ENCODE measurements at places on chromosomes 2 and 18. TPM values are rescaled to one million over a fixed set of nuclear protein-coding genes. Genes with fewer than 3 reads are reported as not detected.

DNA sequence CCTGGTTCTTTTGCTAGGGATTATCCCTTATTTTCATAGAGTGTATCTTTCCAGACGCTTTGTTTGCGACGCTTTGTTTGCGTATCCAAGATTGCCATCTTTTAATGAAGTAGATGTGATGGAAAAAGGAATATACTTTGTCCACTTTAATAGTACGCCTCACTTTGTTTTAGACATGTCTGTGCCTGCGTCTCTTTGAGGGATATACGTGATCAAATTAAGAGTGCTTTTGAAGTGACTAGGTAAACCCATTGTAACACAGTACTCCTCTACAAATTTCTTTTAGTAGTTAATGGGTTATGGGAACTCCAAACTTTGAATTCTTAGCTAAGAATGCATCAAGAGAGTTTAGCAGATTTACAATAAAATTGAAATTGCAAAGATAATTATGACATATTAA lies 27.9 kb downstream of the ACSL3 start:
- DNase-seq: no peak

GRCh38 chr2:23404426-23404825 lies 19.4 kb downstream of the KLHL29 start:
- DNase-seq: no peak

DNA sequence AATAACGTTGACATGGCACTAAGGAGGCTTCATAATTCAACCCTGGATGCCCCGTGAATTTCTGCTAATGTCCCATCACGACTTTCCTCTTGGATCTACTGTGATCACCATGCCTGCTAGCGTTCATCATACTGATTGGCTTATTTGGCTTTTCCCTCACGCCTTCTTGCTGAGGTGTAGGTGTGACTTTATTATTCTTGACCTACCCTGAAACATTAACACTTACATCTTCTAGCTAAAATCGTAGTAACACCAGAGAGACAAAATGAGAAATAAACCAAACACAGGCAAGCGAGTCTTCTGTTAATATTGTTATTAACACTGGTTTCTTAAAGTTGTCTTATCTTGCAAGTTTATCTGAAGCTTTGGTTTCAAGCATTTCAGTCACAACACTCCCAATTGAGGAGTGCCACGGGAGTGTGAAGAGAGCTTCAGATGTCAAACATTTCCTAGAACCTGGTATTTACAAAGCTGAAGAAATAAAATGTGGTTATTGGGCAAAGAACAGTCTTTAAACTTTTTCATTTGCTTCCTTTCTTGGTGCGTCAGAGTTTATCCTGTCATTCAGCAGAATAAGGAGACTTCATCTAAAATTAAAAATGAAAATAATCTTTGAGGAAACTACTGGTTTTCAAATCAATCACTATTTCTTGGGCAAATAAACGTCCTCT lies 15.4 kb upstream of the STAT1 start:
- no peak for DNase-seq

Gene CERKL
- total RNA-seq: not detected

- no peak for DNase-seq
These were observed 83.6 kb downstream of the CTNNA2 start for GRCh38 chr2:79596403-79596802.

- no peak for DNase-seq
These were observed 21.6 kb upstream of the TMEFF2 start for GRCh38 chr2:192216336-192216735.

Gene ZNF512
- total RNA-seq: 38.0 TPM

- DNase-seq: peak; percentile 51
These were observed 3.9 kb downstream of the CTLA4 start for GRCh38 chr2:203871371-203871983.

Gene CROCC2
- not detected for total RNA-seq

GRCh38 chr2:222024932-222025880 lies 273.6 kb downstream of the PAX3 start:
- DNase-seq: no peak

DNA sequence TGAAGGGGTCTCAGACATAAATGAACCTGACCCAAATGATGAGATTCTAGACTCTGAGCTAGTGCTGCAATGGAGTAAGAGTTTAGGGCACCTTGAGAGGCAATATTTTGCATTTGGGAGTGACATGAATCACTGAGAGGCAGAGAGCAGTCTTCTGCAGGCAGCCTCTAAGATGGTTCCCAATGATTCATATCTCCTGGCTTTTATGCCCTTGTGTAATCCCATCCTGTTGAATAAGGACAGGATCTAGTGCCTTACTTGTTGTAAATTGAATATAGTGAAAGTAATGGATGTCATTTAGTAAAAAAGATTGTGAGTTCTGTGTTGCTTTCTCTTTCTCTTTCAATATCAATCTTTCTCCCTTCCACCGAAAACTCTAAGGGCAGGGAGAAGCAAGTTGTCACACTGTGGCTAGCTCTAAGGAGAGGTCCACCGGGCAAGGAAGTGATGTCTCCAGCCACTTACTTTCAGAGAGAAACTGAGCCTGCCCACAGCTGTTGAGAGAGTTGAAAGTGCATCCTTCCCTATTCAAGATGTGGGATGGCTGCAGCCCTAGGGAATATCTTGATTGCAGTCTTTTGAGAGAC lies 144.7 kb downstream of the TRIB2 start:
- DNase-seq: no peak

Gene HES6
- total RNA-seq: 5.1 TPM
